ENCODE measurements at places on chromosomes 1 and 21.

GRCh38 chr1:116540088-116540487, 30.7 kb downstream of the CD58 start:
- no peak for DNase-seq

- DNase-seq = peak; percentile 60
Measured at GRCh38 chr1:178094739-178095645, 1.1 kb downstream of the RASAL2 start.

DNA sequence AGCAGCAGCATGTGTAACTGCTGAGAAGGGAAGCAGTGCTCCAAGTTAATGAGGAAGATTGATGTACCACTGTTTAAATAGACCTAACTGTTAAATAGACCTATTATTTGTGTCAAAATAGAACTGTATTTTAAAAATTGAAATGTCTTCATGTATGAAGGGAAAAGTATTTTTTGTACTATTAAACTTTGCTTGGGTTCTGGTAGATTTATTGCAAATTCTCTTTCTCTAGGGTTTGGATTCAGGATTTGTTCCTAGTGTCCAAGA, 128.3 kb downstream of the OSBPL9 start:
- DNase-seq = no peak

GRCh38 chr1:212260557-212261355, 24.5 kb upstream of the PPP2R5A start:
- no peak for DNase-seq

DNA sequence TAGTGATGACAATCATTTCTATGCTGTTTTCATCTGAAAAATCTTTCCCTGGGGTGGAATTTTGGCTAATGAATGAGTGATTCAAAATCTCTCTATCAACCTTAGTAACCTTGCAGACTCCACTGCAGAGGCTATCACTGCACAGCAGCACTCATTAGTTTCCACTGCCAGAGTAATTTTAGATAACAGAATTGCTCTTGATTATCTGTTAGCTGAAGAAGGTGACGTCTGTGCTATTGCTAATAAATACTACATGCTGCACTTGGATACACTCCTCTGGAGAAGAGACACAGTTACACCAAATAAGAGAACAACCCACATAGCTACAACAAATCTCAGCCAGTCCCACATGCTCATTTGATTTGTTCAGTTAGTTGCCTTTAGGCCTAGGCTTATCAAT, 1348.4 kb downstream of the NCAM2 start:
- DNase-seq = no peak

- no peak for DNase-seq
Measured at GRCh38 chr1:206672844-206673758, 11.6 kb upstream of the MAPKAPK2 start.

DNA sequence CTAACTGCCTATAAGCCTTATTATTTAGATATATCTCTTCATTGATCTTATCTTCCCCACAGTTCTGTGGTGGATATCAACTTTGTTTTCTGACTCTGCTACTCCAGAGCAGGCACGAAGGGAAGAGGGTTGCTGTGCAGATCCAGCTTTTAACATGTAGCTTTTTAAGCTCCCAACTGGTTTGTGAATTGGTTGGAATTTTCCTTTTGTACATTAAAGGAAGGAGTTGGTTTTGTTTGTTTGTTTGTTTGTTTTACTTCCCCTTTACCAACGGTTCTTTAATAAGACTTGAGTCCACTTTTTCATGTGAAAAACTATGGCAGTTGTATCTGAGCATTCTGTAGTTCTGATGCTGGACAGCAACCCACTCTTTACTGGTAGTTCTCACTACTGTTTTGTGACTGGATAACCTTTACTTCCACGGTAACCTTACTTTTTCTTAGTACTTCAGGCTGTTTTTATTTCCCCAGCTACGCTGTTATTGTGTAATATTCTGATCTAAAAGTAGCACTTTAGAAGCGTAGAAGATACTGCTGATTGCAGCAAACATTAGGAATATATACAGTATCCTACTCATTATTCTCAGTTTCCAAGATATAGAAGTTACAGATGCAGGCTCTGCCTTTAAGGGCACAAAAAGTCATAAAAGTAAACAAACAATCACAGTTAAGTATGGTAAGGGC, 1.6 kb downstream of the GNPAT start:
- DNase-seq = no peak

DNA sequence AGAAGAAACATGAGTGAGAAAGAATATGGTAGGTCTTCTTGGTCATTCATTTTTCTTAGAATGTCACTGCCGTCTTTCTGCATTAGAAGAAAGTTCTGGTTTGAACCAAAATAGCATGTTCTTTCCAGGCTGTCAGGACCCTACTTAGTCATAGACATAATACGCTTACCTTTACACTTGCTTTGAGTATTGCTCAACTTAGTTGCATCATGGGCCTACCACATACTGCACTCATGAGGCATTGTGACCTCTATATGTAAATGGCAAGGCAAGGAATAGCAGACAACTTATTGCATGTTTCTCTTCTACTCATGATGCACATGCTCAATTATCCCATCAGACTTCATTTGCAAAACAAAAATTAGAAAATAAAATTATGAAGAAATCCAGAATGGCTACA, 415.0 kb downstream of the HLX start:
- no peak for DNase-seq

All from NCI-H526 treated with DMSO at 0.1 percent for 48 hours (cell line).